ENCODE measurements at places on chromosomes 13 and 19.

- DNase-seq, result no peak
Observed at GRCh38 chr19:44749292-44749691, 784 bp downstream of the BCL3 start.

GRCh38 chr19:8423817-8424223 is 10.7 kb downstream of the MARCHF2 start:
- DNase-seq, result no peak

GRCh38 chr13:47399599-47399998 is 502.7 kb upstream of the HTR2A start:
- DNase-seq, result no peak

GRCh38 chr19:27887946-27888345 is 1325.0 kb downstream of the UQCRFS1 start:
- DNase-seq, result no peak

- no peak for DNase-seq
Observed at GRCh38 chr19:31149441-31149941, 199.7 kb downstream of the TSHZ3 start.

- DNase-seq, result no peak
Observed at GRCh38 chr19:51148580-51148979, 6.5 kb downstream of the SIGLEC7 start.
